ENCODE measurements at places on chromosomes 3 and 15. TPM values are rescaled to one million over a fixed set of nuclear protein-coding genes. Genes with fewer than 3 reads are reported as not detected.
A peak's percentile ranks its signal among the peaks of the same experiment; 100 is the strongest.

ISL2 gene
- total RNA-seq, result 3.6 TPM

SPTSSB gene
- not detected for total RNA-seq

- no peak for DNase-seq
These were observed 569.0 kb downstream of the NTRK3 start for GRCh38 chr15:87687523-87687870.

DNA sequence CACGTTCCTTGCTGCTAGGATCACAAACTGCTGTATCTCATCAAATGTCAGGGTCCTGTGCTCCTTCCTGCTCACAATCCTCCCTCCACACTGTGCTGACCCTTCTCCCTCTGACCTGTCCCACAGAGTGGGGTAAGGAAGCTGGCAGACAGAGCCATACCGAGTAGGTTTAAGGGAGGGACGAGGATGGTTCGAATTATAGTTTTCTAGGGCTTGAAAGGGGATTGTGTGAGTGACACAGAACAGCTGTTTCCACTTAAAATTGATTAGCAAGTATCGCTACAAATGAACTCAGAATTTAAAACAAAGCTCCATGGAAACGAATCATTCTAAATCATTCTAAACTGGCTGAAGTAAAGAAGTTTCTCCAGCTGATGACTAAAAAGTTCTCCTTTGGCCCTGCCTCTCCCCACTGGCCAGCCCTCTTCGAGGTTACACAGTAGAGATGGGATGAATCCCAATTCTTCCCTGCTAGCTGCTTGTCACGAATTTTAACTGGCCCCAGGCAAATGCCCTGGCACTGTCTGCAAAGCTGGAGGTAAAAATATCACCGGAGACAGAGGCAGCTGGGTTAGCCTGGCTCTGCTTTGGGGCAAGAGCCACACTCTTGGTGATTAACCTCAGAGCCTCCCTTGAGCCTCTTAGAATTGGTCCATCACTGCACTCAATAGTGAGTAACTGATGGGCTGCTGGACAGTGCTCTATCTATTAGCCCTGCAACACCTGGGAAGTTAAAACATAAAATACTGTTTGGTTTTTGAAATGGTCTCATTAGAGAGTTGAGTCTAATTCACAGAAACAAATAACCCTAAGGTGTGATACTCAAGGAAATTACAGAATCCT is 194.9 kb downstream of the CHST2 start:
- DNase-seq, result peak; percentile 64

GRCh38 chr15:97470417-97470816 is 490.1 kb upstream of the ARRDC4 start:
- DNase-seq, result no peak
